ENCODE measurements at places on chromosomes 3 and 15.

GRCh38 chr3:159987291-159987711, 1.3 kb upstream of the IL12A start:
- DNase-seq: no peak

- no peak for DNase-seq
These were observed 24.3 kb downstream of the PLA2G4F start for GRCh38 chr15:42131826-42132806.

DNA sequence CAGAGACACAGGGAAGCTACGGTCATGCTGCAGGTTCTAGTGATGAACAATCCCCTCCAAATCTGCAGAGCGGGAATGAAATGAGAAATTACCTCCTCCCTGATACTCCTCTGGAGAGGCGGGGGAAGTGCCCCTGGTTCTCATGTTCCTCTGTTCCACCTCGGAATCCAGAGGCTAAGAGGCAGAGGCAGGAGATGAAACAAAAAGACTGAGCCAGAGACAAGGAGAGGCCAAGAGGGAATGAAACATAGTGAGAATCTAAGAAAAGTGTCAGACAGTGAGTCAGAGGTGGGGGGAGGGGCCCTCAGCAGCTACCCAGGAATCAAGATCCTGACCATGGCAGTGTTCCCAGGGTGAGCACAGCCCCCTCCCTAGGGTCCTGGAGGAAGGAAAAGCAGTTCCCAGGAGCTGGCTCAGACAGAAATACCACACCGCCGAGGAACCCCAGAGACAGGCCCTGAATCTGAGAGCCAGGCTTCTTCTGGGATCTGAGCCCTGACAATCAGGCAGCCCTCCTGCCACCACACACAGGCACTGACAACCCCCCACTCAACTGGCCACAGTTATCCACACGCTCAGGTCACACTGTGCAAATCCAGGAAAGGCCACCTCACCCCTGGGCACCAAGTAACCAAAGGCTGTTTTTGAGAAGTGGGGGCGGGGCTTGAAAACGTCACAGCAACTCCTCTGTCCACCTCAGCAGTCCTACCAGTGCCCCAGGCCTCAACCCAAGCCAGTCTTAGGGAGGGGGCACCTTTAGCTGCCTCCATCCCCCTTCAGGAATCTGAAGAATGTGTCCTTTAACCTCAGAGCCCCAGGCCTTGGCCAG, 2.4 kb downstream of the CSRNP1 start:
- DNase-seq: peak; percentile 90

- no peak for DNase-seq
These were observed 221.3 kb downstream of the DTWD1 start for GRCh38 chr15:49842031-49842730.
